Activated CD4-positive, alpha-beta T cell treated with anti-CD3 and anti-CD28 coated beads for 24 hours (primary cell): ENCODE measurements at places on chromosomes 12 and 14.

DNA sequence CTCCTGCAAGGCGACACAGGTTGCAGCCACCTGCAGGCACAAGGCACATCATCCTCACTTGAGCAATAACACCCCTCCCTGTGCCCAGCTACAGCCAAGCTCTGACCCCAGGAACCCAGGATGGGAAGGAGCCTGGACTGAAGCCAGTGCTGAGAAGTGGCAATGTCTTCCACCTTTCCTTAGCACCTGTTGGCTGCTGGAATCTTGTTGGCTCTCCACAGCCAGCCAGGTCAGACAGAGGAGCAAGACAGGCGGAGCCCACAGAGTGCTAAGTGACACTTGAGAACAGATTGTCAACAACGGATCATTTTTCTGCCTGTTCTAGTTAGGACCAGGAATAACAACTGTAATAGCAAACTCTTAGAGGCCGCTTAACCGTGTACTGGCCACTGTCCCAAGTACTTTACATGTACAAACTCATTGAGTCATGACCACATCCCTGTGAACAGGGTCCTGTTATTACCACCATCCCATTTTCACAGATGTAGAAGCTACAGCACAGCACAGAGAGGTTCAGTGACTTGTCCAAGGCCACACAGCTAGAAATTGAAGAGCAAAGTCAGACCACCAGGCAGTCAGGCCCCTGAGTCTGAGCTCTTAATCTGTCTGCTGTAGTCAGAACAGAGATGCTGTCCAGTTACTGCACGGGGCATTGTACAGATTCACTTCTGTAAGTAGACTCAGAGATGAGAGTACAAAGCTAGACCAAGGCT, 45.6 kb downstream of the RNFT2 start:
- DNase-seq, result no peak

GRCh38 chr12:66077542-66077941, 53.0 kb downstream of the LLPH start:
- DNase-seq, result no peak

GRCh38 chr12:104586351-104586919, 129.7 kb downstream of the CHST11 start:
- no peak for DNase-seq

GRCh38 chr14:94394025-94394493, 5.7 kb upstream of the SERPINA1 start:
- no peak for DNase-seq

DNA sequence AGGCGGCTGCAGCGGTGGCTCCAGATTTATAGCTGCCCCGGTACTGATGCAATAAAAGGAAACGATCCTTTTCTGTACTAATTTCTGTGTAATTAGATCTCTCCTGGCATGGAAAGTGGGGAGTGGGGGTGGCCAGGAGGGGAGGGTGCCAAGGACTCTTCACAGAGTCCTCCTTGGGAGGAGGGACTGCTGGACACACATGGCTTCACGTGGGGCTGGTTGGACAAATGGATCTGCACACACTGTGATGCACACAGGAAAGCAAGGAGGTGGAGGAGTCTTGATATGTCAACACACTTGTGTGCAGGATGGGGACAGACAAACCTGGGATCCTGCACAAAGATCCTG, 23.8 kb upstream of the ATP5MC2 start:
- DNase-seq, result no peak

GRCh38 chr12:20370014-20370386, 1.7 kb downstream of the PDE3A start:
- DNase-seq, result no peak

GRCh38 chr12:80861641-80862378, 75.9 kb downstream of the LIN7A start:
- no peak for DNase-seq

DNA sequence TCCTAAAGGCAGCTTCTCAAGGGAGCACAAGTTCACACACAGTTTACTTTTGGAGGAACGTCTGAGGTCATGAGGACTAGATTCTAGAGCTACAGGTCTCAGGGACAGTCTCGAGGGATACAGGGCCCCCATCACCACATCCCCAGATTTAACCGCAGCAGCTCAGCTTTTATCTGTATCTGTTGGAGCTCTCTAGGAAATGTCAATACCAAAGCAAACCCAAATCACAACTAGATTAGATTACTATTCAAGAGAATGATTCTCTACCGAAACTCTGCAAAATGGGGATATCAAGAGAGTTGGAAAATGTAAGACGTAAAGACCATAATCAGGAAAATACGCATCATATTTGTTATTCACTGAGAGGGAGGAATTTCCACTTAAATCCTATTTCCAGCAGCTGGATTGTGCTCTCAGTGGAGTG, 4.0 kb upstream of the MYRFL start:
- DNase-seq, result no peak

- DNase-seq, result no peak
Observed at GRCh38 chr12:78651755-78652154, 212.8 kb upstream of the SYT1 start.

- no peak for DNase-seq
Observed at GRCh38 chr14:74858022-74858421, 17.9 kb downstream of the PROX2 start.

- DNase-seq, result no peak
Observed at GRCh38 chr14:34223373-34224148, 238.5 kb downstream of the SPTSSA start.

DNA sequence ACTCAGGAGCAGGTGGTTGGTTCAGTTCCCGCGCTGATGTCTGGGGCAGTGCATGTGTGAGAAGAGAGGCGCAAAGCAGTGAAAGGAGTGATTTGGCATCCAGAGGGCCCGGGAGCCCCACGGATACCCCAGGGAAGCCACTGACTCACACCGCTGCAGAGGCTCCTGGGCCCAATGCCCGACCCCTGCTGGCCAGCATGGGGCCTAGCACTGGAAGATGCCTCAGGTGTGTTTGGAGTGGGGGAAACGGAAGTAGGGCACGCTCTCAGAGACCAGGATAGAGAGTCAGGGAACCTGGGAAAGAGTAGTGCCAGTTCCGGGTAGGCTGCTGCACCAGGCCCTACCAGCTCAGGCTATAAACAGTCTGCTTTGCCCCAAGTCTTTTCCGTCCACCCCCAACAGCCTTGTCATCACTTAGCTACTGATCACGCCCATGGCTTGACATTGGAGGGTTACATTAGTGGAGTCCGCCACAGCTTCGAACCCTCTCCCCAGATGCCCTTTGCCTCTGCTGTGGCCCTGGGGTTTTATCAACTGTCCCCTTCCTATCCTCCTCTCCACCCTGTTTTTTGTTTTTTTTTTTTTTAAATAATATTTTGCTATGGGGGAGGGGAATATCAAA, 9.5 kb upstream of the CSAD start:
- no peak for DNase-seq

GRCh38 chr12:114625294-114625851, 58.6 kb downstream of the TBX3 start:
- DNase-seq, result peak; percentile 31
